ENCODE measurements at places on chromosomes 6 and 20.
A peak's percentile ranks its signal among the peaks of the same experiment; 100 is the strongest.

- DNase-seq = no peak
Measured at GRCh38 chr20:346640-347316, at the start of gene NRSN2. Gene NRSN2 (plus strand): TSS chr20:347111. CDS start chr20:349644, 2,533 bp downstream.

DNA sequence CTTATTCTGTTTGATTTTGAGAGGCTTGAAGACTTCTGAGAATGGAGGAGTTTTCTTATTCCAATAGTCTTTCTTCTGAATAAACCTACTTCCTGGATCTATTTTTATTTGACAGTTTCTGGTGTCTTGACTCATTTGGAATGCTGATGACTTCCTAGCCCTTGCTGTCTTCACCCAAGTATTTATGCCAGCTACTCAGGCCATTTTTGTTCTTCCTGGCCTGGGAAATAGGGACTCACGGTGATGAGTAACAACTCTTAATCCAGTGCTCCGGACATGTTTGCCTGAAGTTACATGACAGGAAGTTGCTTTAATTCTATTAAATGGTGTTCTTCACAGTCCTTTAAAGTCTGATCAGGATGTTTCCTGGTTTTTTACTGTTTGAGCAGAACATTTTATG, 272.1 kb upstream of the EYS start:
- DNase-seq = no peak

GRCh38 chr20:25464501-25465242, 57.2 kb downstream of the GINS1 start:
- no peak for DNase-seq

- DNase-seq = no peak
Measured at GRCh38 chr20:59424976-59425375, 124.6 kb downstream of the EDN3 start.

DNA sequence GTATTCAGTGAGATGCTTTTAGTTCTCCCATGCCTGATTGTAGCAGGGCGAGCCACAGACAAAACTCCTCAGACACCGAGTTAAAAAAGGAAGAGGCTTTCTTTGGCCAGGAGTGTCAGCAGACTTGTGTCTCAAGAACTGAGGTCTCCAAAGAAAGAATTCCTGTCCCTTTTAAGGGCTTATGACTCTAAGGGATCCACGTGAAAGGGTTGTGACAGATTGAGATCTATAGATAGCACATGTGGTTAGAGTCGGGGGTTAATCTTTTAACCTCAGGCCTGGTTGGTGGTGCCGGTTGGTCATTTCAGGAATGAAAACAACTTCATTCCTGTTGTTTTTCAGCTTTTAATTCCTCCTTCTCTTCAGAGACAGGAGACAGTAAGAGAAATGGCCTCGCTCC, 168.8 kb upstream of the GRIK2 start:
- no peak for DNase-seq

GRCh38 chr6:53244399-53244931, 95.8 kb upstream of the GCM1 start:
- no peak for DNase-seq

GRCh38 chr20:1857466-1857865, 37.7 kb upstream of the SIRPA start:
- no peak for DNase-seq

DNA sequence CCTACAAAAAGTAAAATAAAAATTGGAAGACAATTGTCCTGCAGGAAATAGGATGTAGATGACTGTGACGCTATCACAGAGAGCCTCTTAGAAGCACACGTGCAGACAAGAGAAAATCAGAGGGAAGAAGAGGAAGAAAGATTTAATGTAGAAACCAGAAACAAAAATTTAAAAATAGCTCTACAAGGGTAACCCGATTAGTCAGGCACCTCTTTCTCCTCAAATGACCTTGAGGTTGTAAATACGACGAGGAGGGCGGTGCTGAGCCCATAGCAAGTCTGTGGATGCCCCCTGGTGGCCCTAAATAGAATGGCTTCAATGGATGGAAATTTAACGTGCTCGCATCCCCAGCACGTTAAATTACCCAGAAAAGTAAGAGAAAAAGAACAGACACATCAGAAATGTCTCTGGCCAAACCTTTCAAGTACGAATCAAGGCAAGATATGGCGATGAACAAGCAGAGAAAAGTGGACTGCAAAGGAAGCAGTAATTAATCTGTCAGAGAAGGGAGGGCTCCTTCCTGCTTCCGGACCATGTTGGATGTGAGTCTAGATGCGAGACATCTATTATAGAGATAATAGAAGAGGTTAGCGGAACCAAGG, 4.2 kb upstream of the PRPH2 start:
- peak; percentile 57 for DNase-seq

All from stimulated activated CD8-positive, alpha-beta memory T cell treated with anti-CD3 and anti-CD28 coated beads, Interleukin-4, amount 100 ng/mL, for 1 hour (primary cell).